Activated CD4-positive, alpha-beta T cell treated with anti-CD3 and anti-CD28 coated beads, Interleukin-2, amount 10 ng/mL, durations not matched to agents 24 days and 14 days (primary cell): ENCODE measurements at places on chromosomes 6 and 20.

DNA sequence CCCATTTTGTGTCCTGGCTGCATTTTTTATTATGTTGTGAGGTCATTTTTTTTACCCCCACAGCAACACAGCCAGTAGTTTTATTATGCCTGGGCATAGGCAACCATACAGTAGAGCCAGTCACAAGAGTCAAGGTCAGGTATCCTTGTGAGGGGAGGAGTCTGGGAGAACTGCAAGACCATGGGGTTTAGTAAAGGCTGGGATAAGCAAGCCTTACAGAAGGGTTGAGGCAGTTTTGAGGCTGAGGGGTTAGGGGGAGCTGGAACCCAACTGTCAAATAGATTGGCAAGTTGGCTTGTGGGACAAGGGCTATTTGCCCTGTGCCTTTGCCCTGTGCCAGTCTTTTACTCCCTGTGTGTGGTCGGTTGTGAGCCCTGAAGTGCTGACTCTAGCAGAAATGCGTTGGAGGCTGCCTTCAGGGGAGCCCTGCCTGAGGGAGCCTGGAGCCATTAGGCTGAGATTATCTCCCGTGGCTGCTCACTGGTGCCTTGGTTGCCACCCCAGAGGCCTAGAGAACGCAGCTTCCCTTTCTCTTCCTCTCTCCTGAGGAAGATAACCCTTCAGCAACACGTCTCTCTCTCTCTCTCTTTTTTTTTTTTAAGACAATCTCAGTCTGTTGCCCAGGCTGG lies 31.1 kb downstream of the RALY start:
- DNase-seq = no peak

- no peak for DNase-seq
Observed at GRCh38 chr20:44582311-44583025, at the start of gene PKIG. PKIG (plus strand) TSS chr20:44582579; CDS start chr20:44614557, 31,978 bp downstream.

DNA sequence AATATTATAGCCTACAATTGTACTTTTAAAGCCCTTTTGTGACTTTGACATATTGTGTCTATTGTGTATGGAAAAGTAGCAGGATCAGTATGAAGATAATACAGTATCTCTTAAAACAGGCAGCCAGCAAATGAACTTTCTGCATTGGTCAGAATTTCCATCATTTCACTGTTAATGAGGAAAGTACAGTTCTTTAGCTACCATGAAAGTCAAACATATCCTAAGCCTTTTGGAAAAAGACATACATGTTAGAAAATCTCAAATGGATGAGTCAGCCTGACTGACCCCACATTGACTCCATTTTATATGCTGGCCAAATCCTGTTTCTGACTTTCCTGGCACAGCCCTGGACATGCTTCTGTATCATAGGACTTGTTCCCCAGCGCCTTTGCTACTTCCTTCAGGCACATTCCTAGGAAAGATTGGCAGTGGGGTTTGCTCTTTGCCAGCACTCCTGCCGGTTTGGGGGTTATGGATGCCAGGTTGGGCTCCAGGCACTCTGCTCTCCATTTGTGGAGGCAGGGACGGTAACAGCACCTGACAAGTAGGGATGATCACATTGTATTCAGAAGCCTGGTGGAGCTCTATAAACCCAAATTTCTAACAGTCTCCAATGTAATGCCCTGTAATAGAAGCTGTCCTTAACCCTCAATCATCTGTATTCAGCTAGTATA lies 43.7 kb downstream of the TOP1 start:
- DNase-seq = no peak

GRCh38 chr6:31877651-31878161 lies 1.1 kb downstream of the SLC44A4 start:
- no peak for DNase-seq

DNA sequence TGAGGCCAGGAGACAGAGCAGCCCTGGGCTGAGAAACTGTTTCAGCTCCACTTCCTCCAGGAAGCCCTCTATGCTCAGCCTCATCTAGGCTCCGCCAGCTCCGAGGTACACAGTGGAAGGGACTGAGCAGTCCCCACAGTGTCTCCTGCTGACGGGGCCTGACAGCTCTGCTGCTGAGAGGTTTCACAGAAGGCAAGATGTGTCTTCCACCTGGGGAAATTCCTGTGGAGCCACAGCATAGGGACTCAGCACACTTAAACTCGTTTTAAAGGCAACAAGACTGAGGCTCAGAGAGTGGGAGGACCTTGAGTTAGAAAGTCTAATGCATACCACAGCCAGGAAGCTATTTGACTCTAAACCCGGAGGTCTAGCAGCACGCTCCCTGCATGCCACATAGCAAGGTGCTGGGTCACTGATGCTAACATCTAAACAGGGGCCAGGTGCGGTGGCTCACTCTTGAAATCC lies 6.8 kb downstream of the ADA start:
- DNase-seq = peak; percentile 87

- no peak for DNase-seq
Observed at GRCh38 chr6:7451326-7451725, 61.7 kb downstream of the RIOK1 start.

GRCh38 chr6:129989396-129989795 lies 29.0 kb upstream of the L3MBTL3 start:
- DNase-seq = no peak
